ENCODE measurements at places on chromosomes 1 and 21. TPM values are rescaled to one million over a fixed set of nuclear protein-coding genes. Genes with fewer than 3 reads are reported as not detected.

The MXRA8 gene
- 29.0 TPM for total RNA-seq

The SERTAD4 gene
- 4.5 TPM for total RNA-seq

The AADACL4 gene
- total RNA-seq = not detected

The SLC5A9 gene
- total RNA-seq = not detected

The MTARC1 gene
- total RNA-seq = 50.2 TPM

The LINGO4 gene
- not detected for total RNA-seq

The CELA2A gene
- not detected for total RNA-seq

The NUP210L gene
- not detected for total RNA-seq

The KLF17 gene
- total RNA-seq = 0.58 TPM

The LMOD1 gene
- 0.06 TPM for total RNA-seq

GRCh38 chr1:186984959-186985358 lies 156.2 kb downstream of the PLA2G4A start:
- no peaks in the 10 kb centered on the region for H3K36me3 ChIP-seq
- H3K4me1 ChIP-seq = no peaks in the 10 kb centered on the region
- no peak for DNase-seq
- H3K27me3 ChIP-seq = no peaks in the 10 kb centered on the region

DNA sequence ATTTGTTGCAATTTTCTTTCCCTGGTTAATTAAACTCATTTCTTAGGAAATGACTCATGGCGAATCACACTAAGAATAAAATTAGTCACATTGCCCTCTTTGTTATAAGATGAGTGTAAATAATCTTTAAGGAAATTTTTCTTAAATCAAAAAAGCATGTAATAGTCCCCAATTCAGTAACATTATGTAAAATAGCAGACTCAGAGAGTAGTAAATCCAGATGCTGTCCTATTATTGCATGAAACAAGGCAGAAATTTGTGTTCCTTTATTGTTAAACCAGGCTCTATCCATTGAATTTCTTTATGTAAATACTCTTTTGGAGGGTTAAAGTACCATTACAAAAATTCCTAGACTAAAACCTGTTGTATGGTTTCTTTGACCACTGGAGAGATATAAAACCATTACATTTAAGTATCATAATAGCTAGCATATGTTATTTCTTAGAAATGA lies 154.5 kb upstream of the C1orf87 start:
- H3K4me1 ChIP-seq = no peaks in the 10 kb centered on the region
- DNase-seq = no peak
- no peak overlapping the region for H3K27ac ChIP-seq

- H3K36me3 ChIP-seq = no peaks in the 10 kb centered on the region
- DNase-seq = no peak
- H3K4me1 ChIP-seq = peaks cover 28% of the 10 kb centered on the region
- H3K27ac ChIP-seq = no peak overlapping the region
Observed at GRCh38 chr21:26171258-26172100, 909 bp upstream of the APP start.

DNA sequence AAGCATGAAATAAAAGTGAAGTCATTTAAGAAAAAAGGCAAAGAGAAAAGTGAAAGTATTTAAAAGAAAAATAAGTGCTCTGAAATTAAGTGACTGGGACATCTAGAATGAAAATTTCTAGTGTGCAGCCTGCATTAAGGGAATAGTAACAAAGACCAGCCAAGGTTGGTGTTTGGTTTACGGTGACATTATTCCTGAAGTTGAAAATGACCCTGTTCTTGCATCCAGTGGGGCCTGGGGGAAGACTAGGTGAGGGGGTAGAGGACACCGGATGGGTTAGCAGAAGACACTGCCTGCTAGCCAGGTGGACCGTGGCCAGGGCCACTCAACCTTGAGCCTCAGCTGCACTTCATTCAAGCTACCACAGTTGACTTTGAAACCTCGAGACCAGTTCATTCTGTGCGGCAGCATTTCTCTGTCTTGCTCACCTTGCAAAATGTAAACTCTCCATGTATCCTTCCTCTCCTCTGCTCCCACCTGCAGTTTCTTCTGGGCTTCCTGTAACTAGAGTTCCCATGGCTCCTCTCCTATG lies 14.3 kb upstream of the KCNK1 start:
- no peak for DNase-seq
- H3K4me3 ChIP-seq = no peak overlapping the region
- H3K4me1 ChIP-seq = peaks cover 4% of the 10 kb centered on the region
- H3K27me3 ChIP-seq = no peaks in the 10 kb centered on the region
- no peaks in the 10 kb centered on the region for H3K36me3 ChIP-seq

DNA sequence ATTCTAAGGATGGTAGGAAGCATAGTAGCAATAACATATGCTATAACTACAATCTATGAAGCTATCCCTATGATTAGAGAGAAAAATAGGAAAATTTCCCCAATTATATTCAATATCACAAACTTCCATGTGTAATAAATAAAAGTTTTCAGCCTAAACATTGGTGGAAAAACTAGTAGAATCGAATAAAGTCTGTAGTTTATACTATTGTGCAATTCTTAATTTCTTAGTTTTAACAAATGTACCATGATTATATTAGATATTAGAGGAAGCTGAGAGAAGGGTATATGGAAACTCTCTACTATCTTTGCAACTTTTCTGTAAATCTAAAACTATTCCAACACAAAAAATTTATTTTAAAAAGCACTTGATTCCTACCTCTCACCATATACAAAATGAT lies 13.8 kb upstream of the GFI1 start:
- H3K4me3 ChIP-seq = no peak overlapping the region
- H3K27me3 ChIP-seq = no peaks in the 10 kb centered on the region
- H3K4me1 ChIP-seq = peaks cover 11% of the 10 kb centered on the region
- H3K36me3 ChIP-seq = no peaks in the 10 kb centered on the region
- DNase-seq = no peak

DNA sequence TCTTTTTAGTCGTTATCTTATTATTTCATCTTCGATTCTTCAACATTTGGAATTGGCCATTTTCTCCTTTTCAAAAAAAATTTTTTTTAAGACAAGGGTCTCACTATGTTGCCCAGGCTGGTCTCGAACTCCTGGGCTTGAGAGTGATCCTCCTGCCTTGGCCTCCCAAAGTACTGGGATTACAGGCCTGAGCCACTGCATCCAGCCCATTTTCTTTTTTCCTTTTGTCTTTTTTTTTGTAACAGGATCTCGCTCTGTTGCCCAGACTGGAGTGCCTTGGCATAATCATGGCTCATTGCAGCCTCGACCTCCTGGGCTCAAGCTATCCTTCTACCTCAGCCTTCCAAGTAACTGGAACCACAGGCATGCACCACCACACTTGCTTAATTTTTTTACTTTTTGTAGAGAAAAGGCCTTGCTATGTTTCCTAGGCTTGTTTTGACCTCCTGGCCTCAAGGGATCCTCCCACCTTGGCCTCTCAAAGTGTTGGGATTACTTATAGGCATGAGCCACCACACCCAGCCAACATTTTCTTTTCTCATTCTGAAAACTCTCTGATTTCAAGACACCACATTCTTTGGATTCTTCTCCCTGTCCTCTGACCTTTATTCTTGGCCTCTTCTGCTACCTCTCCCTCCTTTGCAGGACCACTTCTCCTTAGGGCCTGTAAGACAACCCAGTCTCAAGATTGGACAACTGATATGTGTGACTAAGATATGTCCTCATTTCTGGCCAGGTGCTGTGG lies 6.0 kb upstream of the MAP1LC3C start:
- no peaks in the 10 kb centered on the region for H3K4me1 ChIP-seq
- H3K4me3 ChIP-seq = no peak overlapping the region
- H3K27me3 ChIP-seq = no peaks in the 10 kb centered on the region
- no peak overlapping the region for H3K27ac ChIP-seq
- no peaks in the 10 kb centered on the region for H3K36me3 ChIP-seq

DNA sequence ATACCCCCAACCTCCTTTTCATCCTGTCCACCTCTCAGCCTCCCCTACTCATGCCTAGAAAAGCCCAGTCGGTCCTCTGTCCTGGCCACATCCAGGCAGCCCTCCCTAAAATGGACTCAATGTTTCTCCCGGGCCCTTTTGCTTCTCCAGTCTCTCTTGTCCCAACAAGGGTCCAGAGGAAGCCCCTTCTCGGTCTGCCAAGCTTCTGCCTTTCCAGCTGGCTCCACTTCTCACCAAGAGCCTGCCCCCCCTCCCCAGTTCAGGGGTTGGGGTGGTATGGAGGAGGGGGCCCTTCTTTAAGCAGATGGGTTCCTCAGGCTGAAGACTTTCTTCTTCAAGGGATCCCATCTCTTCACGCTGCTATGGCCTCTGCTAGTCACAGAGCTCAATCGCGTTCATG lies 23.9 kb downstream of the RAB7B start:
- H3K4me3 ChIP-seq = no peak overlapping the region
- H3K27ac ChIP-seq = no peak overlapping the region
- no peaks in the 10 kb centered on the region for H3K36me3 ChIP-seq
- H3K27me3 ChIP-seq = no peaks in the 10 kb centered on the region
- H3K4me1 ChIP-seq = peaks cover 8% of the 10 kb centered on the region
- DNase-seq = no peak

DNA sequence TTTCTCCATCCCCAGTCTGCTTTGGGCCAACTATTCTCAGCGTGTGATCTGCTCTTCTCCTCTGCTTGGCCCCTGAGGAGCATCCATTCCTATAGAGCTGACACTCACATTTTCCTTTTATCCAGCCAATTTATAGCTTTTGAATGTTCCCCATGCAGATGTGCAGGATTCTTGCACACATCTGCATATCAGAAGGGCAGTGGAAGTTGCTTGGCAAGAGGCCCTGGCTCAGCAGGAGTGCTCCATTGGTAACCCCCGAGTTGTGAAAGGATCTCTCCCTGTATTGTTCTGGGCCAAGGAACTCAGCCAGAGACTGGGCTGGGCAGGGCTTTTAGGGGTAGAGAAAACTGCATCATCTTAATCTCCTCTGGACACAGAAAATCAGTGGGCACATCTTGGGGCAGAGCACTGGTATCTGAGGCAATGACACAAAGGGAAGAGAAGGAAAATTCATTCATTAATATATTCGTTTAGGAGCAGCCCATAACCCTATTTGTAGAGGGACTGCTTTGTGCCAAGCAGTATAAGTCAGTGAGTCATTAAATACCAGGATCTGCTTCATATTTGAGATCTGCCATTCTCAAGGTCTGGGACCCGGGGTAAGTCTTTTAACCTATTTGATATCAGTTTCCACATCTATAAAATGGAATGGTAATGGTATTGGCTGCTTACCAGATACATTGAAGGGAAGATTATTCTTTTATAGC lies 31.0 kb upstream of the BEND5 start:
- H3K4me3 ChIP-seq = no peak overlapping the region
- no peak for DNase-seq
- H3K36me3 ChIP-seq = no peaks in the 10 kb centered on the region

DNA sequence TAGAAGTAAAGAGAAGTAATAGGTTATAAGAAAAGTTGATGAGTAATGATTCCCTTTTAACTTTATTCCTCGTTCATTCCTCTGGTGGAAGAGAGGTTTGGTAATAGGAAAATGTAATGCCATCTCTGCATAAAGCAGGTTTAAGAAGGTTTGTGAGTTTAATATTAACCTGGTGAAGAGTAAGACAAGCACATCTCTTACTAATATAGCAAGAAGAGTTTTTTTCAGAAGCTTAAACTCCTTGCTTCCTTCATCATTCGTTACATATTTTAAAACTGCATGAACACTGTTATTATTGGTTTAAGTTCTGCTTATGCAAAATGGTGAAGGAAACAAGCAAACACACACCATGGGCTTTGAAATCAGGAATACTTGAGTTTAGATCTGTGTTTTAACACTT lies 9.2 kb upstream of the PLA2G4A start:
- DNase-seq = no peak
- H3K27me3 ChIP-seq = no peaks in the 10 kb centered on the region
- H3K4me1 ChIP-seq = peaks cover 27% of the 10 kb centered on the region
- no peak overlapping the region for H3K4me3 ChIP-seq
- no peaks in the 10 kb centered on the region for H3K36me3 ChIP-seq

DNA sequence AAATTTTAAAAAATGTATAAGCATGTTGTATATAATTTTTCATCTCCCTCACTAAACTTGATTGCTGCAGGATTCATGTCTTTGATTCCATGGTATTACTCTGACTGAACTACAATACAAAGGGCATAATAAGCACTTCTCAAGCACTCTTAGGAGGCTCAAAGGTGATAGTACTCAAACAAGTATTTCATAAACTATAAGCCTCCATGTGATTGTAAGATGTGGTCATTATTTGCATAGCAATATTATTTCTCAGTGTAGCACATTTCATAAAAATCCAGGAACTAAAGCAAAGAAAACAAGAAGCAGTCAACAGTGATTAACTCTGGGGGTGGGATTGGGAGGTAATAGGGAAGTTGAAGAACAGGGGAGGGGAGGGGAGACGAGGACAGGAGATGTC lies 106.2 kb upstream of the DPT start:
- DNase-seq = no peak
- no peaks in the 10 kb centered on the region for H3K36me3 ChIP-seq
- no peaks in the 10 kb centered on the region for H3K27me3 ChIP-seq
- H3K4me3 ChIP-seq = no peak overlapping the region

- no peak for DNase-seq
- H3K27me3 ChIP-seq = no peaks in the 10 kb centered on the region
- H3K36me3 ChIP-seq = no peaks in the 10 kb centered on the region
- no peak overlapping the region for H3K4me3 ChIP-seq
Observed at GRCh38 chr1:44592208-44593145, 81.8 kb downstream of the TMEM53 start.

- no peak for DNase-seq
- H3K4me1 ChIP-seq = peaks cover 20% of the 10 kb centered on the region
- H3K4me3 ChIP-seq = no peak overlapping the region
- no peak overlapping the region for H3K27ac ChIP-seq
Observed at GRCh38 chr1:183178545-183178944, 7.5 kb upstream of the LAMC2 start.

GRCh38 chr1:114832057-114832456 lies 22.6 kb upstream of the SYCP1 start:
- DNase-seq = no peak
- no peak overlapping the region for H3K4me3 ChIP-seq
- H3K36me3 ChIP-seq = no peaks in the 10 kb centered on the region
- H3K27ac ChIP-seq = no peak overlapping the region

DNA sequence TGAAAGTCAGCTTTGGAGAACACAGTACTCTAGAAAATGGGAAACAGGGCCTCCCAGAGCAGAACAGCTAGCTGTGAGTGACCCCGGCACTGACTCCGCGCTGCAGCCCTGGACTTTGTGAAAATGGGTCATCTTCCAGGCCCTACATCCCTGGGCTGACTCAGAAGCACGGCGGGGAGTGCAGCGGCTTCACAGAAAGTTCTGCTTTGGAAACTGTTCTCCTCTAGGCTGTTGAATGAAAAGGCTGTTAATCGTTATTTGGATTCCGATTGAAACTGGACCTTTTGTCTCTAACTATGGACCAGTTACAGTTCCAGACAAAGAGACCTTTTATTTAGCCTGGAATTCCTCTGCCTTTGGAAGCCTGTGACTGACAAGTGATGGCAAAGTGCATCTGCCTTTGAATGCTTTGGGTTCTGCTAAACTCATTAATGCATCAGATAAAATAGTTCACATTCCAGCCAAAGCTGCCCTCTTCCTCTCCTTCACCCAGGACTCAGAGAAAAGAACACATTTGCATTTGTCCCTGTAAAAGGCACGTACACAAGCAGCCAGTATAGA lies 144.9 kb upstream of the HOOK1 start:
- H3K27me3 ChIP-seq = no peaks in the 10 kb centered on the region
- H3K4me3 ChIP-seq = no peak overlapping the region
- H3K4me1 ChIP-seq = no peaks in the 10 kb centered on the region
- no peak overlapping the region for H3K27ac ChIP-seq
- no peak for DNase-seq
- H3K36me3 ChIP-seq = no peaks in the 10 kb centered on the region
